ENCODE measurements at places on chromosomes 2 and 18.

DNA sequence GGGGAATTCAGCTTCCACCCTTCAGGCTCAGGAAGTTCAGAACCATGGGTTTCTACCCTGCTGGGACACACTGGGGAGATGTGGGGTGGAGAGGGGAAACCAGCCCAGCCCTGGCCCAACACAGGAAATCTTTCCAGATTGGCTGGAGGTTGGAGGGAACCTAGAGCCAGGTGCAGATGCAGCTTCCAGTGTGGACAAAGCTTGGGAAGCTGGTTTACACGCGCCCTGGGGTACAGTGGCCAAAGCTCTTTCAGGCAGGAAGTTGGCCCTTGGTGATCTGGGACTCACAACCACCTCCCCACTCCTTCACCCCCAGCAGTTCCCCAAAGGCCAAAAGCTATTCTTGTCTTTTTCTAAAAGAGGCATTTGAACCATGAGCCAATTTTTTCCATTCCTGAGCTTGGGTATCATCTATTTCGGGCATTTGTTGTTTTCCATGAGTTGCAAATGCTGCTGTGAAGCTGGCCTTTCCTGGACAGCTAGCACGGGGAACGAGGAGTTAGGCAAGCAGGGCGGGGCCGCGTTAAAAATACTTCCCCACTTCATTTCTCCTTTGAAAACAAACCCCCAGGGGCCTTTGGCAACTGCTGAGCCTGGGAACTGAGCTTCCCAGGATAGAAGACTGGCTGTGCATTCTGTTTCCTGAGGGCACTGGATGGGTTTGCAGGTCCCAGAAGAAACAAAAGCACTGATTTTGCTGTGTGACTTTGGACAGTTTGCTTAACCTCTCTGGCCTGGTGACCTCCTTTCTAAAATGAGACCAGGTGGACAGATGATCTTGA, 3.1 kb upstream of the ARID5A start:
- DNase-seq: peak; percentile 60

- no peak for DNase-seq
These were observed 36.9 kb downstream of the RIT2 start for GRCh38 chr18:43078478-43079092.

- no peak for DNase-seq
These were observed 116.5 kb upstream of the LYPD6 start for GRCh38 chr2:149213764-149214493.

DNA sequence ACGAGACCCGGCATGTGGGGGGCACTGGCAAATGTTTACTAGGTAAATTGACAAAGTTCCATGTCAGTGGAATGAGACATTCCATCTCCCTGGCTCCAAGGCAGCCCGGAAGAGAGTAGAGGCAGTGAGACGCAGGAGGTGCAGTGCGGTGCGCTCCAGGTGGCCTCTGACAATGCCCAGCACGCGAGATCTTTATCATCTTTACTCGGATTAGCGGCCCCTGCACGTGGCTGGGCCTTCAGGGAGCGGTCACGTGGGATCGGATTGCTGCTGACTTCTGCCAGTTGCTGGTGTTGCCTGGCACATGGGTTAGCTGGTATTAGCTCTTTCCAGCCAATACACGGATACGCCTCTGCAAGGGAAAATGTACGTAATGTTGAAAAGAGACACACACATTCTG, 151.2 kb upstream of the ALKAL2 start:
- DNase-seq: no peak

- DNase-seq: no peak
These were observed 138.7 kb upstream of the RBMS1 start for GRCh38 chr2:160632084-160632975.

- DNase-seq: no peak
These were observed 5.5 kb downstream of the C2orf81 start for GRCh38 chr2:74415762-74416395.

DNA sequence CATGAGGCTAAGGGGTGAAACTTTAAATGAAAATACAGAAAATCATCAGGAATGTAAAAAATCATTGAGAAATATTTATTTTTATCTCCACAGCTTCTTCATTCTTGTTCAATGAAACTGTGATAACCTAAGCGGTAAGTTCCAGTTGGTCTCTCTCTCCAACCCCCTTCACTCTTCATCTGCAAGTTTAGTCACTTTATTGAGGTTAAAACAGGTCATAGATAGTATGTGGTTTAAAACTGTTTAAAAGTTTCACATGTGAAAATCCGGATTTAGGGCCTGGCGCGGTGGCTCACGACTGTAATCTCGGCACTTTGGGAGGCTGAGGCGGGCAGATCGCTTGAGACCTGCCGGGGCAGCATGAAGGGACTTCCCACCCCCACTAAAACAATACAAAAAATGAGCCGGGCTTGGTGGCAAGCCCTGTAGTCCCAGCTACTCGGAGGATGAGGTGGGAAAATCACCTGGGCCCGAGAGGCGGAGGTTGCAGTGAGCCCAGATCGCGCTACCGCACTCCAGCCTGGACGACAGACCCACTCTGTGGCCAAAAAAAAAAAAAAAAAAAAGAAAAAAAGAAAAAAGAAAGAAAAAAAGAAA, 1.6 kb upstream of the PHLPP1 start:
- DNase-seq: no peak

DNA sequence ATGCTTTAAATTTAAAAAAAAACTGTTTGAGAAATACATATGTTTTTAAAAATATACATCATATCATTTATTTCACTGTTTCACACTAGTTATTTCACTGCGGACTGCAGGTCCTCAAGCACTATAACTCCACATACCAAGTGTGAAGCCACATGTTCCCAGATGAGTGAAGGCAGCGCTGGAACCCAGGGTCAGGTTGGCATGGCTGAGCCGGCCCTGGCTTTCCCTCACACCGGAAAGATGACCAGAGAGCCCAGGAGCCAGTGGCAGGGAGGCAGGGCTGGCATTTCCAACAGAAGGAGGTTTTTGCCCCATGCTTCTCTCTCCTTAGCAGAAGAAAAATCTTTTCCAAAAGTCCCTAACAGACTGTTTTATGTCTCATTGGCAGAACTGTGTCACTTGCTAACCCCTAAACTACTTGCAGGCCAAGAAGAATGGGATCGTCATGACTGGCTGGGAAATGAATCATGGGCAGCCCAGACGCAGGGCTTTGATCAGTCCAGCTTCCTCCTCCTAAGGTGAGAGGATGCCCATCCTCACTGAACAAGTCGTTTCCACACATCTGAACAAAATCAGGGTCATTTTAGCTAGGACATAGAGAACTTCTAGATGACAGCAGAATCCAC, 287.6 kb upstream of the HNRNPA3 start:
- no peak for DNase-seq

DNA sequence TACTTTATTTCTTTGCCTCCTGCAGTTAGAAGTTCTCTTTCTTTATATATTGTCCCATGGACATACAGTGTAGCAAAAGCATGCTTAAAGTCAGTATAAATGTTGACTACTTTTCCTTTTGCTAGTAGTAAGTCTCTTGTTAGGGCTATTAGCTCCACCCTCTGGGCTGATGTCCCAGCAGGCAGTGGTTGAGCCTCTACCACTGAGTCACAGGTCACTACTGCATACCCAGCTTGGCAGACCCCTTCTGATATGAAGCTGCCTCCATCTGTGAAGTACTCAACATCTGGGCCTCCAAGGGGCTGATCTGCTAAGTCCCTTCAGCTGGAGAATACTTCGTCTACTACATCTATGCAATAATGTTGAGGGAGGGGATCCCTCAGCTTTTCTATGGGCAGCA, 61.0 kb upstream of the SLC35G4 start:
- DNase-seq: no peak

DNA sequence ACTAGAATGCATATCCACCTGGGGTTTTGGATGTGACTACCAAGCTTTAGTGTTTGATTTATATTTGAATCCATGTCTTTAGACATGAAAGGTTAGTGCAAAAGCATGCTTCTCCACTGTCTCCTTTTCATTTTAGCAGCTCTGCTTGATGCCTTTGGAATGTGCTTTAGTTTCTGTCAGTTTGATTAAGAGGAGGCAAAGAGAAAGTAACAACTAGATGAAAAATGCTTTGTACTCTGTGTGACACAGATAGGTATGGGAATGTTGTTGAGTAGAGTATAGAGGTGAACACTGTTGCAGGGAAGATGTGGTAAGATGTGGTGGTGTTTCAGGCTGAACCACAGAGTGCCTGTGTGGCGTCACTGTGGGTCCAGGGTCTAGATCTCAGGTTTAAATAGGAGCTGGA, 19.8 kb downstream of the PIK3C3 start:
- DNase-seq: no peak

DNA sequence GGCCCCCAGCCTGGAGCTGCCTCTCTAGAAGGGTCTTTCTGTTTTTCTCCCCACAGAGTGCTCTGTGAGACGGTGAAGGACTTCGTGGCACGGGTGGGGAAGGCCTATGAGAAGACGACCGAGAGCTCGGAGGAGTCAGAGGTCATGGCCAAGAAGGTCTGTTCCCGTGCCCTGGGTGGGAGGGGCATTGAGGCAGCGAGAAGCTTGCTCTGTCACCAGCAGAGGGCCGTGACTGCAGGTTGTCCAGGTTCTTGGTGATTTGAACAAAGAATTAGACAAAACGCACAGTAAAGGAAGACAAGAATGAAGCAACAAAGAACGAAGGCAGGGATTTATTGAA, 93.9 kb downstream of the DGKD start:
- no peak for DNase-seq

DNA sequence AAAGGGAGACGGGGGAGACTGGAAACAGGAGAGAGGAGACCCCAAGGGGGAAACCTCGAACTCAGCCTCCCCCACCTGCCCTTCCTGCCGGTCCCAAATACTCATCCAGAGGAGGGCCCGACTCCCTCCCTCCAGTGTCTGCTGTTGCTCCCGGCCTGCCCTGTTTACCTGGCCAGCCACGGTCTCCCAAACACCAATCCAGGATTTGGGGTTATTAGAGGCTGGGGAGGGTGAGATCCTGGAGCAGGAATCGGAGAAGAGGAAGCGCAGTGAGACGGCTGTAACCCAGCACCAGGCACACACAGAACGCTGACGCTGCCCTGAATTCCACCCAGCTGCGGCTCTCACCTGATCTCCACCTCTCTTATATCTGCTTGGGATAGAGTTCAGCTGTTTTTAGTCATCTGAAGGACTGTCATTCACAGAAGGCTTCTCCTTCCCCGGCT, 213.0 kb downstream of the TNS1 start:
- DNase-seq: no peak
